ENCODE measurements at places on chromosomes 4 and X.

DNA sequence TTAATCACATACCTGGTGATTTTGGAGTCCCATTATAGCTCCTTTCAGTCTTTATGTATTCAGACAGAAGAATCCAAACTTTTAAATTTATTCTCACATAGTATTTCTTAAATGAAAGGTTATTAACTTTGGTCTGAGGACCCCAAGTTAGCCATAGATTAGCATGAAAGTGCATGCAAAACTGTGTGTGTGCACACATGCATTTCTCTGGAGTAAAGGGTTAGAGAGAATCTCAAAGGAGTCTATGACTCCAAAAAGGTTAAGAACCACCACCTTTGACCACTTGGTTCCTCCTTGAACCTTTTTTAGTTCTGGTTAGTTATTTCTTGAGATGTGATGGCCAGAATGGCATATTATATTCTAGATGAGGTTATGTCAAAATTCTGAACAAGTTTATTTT, 102.0 kb downstream of the MGST2 start:
- no peak for DNase-seq

- DNase-seq, result peak; percentile 1
Observed at GRCh38 chrX:114267142-114267541, 316.7 kb upstream of the HTR2C start.

- DNase-seq, result no peak
Observed at GRCh38 chr4:138706201-138706600, 309.4 kb upstream of the NOCT start.

GRCh38 chr4:173301518-173302201, 32.5 kb downstream of the HMGB2 start:
- DNase-seq, result peak; percentile 63

- peak; percentile 32 for DNase-seq
Observed at GRCh38 chr4:39591290-39591689, 47.4 kb downstream of the SMIM14 start.

GRCh38 chr4:140611854-140612253, 43.1 kb upstream of the UCP1 start:
- DNase-seq, result no peak

DNA sequence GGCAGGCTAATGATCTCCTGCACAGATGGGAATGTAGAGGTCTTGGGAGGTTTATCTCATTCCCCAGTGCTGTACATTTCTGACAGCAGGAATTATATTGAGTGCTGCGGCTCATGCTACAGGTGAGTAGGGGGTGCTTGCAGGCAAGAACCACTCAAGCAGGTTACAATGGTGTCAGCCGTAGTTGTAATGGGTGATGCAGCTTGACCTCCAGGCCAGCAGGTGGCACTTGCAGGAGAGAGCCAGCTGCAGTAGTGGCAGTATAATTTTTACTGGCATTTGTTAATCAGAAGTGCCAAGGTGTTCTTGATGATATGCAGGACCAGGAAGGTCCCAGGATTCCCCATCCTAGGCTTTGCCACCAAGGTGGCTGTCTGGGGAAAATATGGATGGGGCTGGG, 759.6 kb upstream of the NDST4 start:
- DNase-seq, result no peak

DNA sequence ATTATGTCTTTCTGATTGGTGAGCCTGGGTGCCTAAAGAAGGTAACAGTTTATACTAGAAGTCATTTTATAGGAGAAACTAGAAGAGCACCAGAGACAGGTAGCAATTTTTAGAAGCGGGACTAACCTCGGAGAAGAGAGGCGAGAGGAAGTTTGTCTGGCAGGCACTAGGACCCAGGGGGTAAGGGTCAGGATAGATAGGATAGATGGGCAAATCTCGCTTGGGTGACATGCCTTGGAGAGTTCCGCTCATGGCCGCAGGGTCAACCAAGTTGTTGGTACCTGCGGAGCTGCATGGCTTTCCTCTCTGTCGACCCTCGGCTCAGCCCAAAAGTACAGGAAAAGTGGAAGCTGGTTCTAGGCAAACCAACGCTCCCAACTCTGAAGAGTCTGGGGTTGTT, 11.3 kb downstream of the PI4K2B start:
- no peak for DNase-seq

DNA sequence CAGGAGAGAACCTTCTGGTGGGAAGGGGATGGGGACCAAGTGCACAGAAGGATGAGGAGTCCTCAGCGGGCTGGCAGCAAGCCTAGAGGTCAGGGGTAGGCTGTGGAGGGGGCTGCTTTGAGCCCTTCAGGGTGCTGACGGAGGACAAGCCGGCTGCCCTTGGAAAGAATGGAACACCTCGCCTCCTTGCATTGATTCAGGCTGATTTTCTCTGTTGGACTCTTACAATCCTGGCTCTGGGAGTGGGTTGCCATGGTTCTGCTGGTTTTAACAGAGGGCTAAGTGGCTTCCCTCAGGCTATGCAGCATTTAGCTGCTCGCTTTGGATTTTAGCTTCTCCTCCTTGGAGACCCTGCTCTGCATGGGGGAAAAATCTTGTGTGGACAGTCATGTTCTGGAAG, 49.4 kb upstream of the CHRNA9 start:
- DNase-seq, result no peak

DNA sequence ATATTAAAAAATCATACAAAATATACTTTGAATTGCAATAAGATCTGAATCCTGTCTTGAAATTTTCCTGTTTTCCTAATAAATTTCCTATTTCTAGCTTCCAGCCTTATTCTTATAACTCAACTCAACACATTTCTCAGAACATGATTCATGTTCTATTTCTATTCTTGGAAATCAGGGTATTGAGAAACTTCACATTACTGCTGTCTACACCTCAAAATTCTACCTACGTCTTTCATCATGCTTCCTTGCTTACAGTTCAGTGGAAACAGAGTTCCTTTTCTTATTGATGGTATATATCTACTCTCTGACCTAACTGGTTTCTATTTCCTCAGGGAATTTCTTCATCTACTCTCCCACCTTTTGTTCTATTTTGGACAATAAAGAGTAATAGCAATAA, 2139.0 kb downstream of the ARAP2 start:
- no peak for DNase-seq

- DNase-seq, result peak; percentile 55
Observed at GRCh38 chr4:149914119-149915115, 98.8 kb upstream of the IQCM start.

- DNase-seq, result no peak
Observed at GRCh38 chrX:47212381-47213293, 5.8 kb upstream of the CDK16 start.

- peak; percentile 14 for DNase-seq
Observed at GRCh38 chr4:30948653-30949052, 228.5 kb downstream of the PCDH7 start.

- no peak for DNase-seq
Observed at GRCh38 chr4:13881892-13882291, 254.4 kb upstream of the BOD1L1 start.

DNA sequence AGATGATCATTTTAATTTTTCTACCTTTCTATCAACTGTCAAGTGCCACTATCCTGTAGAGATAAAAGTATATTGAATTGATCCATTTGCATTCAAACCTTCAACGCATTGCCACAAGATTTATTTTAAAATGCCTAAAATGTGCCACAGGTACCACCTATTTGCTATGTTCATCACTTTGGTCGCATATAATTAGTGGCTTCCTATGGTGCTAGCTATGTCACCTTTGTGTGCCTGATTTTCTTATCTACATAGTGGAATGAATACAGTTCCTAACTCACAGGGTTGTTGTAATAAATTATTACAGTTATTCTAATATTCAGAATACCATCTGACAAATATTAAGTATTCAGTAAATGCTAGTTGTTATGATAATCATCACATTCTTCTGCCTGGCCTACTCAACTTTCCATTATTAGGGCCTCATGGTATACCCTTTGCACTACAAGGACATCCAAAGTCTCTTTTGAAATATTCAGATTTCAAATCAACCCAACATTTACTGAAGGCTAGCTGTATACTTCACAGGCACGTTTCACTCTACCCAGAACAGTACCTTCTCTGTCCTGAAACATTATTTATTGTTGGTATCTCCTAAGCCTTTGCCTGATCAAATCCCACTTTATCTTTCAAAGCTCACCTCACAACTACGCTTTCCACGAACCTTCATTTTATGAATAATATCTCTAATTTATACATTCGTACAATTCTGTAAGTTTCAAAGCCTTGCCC, 62.4 kb downstream of the ANXA10 start:
- no peak for DNase-seq

DNA sequence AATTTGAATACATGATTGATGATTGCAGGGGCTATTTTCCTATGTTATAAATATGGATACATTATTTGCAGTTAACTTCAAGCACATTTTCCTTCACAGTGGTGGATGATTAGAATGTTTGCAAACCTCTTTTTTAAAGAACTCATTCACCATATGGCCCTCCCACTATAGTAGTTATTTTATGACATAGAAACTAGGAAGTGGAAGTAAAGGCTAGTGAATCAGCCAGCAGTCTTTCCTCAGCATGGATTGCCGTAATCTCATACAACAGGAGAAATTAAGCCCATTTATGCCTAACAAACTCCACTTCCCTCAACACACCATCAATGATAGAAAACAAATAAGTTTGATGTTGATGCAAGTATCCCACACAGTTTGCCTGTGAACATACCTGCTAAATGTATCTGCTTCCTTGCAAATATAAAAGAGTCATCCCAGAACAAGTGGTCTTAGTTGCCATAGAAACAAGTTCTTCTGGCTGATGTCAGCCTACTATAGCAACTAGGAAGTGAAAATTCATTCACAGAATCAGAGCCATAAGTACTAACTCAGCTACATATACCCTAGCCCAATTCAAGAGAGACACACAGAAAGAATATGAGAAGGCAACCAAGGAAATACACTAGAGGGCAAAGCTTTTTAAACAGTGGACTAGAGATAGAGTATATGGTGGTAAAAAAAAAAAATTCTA, 100.9 kb upstream of the RADX start:
- no peak for DNase-seq

GRCh38 chr4:41148292-41148691, 66.0 kb downstream of the APBB2 start:
- DNase-seq, result no peak

DNA sequence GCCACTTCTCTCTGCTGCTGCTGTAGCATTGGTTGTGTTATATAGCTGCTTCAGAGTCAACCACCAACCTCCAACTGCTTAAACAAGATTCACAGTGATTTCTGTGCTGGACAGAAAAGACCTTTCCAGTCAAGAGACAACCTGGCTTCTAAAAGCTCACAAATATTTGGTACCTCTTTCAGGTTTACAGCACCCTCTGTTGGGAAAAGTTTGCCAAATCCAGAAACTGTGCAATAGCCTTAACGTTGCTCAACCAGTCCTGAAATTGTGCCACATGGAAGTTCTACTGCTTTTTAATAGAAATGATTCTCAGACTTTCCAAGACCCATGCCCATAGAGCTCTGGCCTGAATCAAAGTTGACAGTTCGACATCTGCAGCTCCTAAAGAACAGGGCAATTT, 842.1 kb upstream of the HTR2C start:
- peak; percentile 19 for DNase-seq

DNA sequence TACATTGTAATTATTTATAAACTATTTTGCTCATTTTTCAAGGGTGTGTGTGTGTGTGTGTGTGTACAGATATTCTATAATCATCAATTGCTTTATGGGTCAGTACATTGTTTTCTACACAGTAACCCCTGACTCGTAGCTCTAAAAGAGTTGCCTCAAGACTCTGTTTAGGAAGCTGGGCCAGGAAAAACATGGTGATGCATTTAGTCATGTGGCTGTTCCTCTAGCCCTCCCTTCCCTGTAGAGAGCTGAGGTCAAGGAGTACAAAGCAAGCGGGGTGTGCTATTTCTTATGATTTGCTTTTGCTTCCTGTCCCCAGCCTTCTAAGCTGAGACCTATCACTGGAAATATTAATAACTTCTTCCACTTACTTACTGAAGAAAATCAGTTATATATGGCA, 34.8 kb upstream of the SPANXD start:
- no peak for DNase-seq

DNA sequence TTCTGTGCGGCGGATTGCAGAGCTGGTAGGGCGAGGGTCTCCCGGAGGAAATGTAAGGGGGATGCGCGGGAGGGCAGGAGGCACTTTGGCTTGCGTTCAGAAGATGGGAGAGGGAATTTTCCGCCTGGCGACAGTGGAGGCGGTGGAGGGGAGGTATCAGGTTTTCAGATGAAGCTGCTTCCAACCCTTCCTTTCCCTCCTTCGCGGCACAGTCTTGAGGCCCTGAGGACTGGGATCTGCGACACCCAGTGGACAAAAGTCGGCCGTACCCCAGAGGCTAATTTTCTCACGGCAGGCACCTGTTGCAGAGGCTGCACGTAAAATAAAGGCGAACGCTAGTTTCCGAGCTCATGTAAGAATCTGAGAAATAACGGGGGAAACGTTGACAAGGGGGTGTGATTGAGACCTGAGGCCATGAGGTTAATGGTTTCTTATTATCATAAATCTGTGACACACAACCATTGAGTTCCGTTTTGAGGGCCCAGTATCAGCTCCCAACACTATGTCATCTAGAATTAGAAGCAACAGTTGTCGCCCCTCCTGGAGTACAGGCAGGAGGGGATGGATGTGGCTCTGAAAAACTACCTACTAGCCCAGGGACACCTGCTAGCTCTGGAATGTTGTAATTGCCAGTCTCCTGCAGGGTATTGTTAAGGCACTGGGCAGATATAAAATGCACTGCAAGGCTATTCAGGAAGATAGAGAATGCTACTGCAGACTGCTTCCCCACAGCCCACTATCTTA, 1.1 kb downstream of the ZCCHC18 start:
- DNase-seq, result peak; percentile 56

GRCh38 chr4:180550106-180550505, 1693.1 kb upstream of the TENM3 start:
- DNase-seq, result no peak

- no peak for DNase-seq
Observed at GRCh38 chr4:152097371-152097770, 336.6 kb upstream of the GATB start.

- DNase-seq, result peak; percentile 63
Observed at GRCh38 chr4:78610546-78611214, 59.1 kb downstream of the ANXA3 start.

- DNase-seq, result peak; percentile 92
Observed at GRCh38 chrX:136496764-136497555, 432 bp upstream of the HTATSF1 start.

GRCh38 chr4:88189881-88190585, 31.6 kb upstream of the ABCG2 start:
- DNase-seq, result no peak

GRCh38 chrX:108447303-108447702, 7.7 kb downstream of the COL4A5 start:
- DNase-seq, result peak; percentile 4

GRCh38 chr4:120853161-120853935, 69.2 kb downstream of the PRDM5 start:
- DNase-seq, result no peak

GRCh38 chrX:140712413-140713173, 3.0 kb downstream of the LINC00632 start:
- peak; percentile 53 for DNase-seq

DNA sequence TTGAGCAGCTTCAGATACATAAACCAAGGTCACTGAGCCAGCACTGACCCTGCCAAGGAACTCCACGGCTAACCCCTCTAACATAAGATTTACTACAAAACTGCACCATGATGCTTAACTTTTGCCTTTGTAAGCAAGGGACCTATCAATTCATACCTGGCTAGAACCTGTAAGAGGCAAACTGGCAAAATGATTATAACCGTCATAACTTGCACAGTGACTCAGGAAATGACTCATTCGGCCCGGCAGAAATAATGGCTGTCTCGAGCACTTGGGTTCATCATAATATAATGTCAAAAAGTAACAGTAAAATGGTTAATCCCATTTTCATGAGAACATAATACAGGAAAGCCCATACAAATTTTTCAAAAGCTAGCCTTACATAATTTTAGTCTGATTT, 17.2 kb downstream of the RASGEF1B start:
- DNase-seq, result peak; percentile 62

- no peak for DNase-seq
Observed at GRCh38 chr4:77184974-77185373, 28.0 kb downstream of the CCNG2 start.

GRCh38 chr4:64796581-64796980, 387.3 kb upstream of the TECRL start:
- DNase-seq, result no peak
